ENCODE measurements at places on chromosomes 5 and 9. TPM values are rescaled to one million over a fixed set of nuclear protein-coding genes. Genes with fewer than 3 reads are reported as not detected.

ZNF79 gene
- total RNA-seq, result 6.7 TPM

NR2F1 gene
- 4.7 TPM for total RNA-seq

CTSL gene
- total RNA-seq, result 617 TPM

AK1 gene
- total RNA-seq, result 75.3 TPM

MEIKIN gene
- not detected for total RNA-seq

ACTBL2 gene
- not detected for total RNA-seq

GAPT gene
- not detected for total RNA-seq

TUSC1 gene
- total RNA-seq, result 7.0 TPM
